HT-29 (cell line): ENCODE measurements at places on chromosomes 12 and 14.

- DNase-seq = peak; percentile 51
Observed at GRCh38 chr12:9707864-9708808, 24.8 kb downstream of the CLECL1 start.

DNA sequence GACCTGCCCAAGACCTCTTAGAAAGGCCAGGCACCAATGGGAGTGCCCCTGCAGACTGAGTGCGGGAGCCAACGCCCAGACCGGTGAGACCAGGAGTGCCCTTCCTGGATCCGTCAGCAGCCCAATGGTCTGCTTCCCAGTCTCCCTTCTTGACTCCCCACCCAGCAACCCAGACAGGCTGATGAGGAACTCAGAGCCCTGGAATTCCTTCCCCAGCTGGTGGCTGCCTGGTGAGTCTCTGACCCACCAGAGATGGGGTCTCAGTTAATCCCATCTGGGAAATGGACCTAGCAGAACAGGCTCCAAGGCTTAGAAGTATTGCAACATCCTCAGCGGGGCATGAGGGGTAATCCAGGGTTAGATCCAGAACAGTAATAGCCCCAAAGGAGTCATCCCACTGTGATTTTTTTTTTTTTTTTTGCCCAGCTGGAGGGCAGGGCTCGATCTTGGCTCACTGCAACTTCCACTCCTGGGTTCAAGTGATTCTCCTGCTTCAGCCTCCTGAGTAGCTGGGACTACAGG lies 1.5 kb upstream of the RASAL1 start:
- DNase-seq = no peak

DNA sequence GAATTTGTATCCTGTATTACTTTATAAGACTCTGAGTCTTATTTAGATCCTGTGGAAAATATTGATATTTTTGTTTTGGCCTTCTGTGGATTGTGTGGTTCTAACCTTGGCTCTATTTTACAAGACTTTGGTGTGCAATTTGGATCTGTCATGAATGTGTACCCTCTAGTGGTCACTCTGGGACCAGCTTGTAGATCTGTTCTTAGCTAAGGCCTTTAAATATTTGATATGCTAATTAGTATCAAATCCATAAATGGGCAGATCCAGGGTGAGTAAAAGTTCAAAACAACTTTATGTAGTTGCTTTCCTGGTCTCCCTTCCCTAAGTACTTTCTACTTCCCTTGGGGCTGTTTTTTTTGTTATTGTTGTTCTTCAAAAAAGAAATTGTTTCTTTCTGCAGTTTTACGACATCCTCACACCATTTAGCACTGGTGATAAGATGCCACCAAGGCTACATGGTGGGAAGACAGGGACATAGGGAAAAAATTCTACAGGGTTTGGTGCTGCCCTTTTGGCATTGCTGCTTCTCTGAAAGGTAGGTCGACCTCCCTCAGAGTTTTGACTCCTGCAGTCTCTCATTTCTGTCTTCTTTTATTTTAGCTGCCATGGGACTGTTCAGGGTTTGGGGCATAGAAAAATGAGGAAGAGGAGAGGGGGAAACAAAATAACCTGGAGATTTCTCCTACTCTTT lies 238.5 kb downstream of the GPHN start:
- peak; percentile 44 for DNase-seq

DNA sequence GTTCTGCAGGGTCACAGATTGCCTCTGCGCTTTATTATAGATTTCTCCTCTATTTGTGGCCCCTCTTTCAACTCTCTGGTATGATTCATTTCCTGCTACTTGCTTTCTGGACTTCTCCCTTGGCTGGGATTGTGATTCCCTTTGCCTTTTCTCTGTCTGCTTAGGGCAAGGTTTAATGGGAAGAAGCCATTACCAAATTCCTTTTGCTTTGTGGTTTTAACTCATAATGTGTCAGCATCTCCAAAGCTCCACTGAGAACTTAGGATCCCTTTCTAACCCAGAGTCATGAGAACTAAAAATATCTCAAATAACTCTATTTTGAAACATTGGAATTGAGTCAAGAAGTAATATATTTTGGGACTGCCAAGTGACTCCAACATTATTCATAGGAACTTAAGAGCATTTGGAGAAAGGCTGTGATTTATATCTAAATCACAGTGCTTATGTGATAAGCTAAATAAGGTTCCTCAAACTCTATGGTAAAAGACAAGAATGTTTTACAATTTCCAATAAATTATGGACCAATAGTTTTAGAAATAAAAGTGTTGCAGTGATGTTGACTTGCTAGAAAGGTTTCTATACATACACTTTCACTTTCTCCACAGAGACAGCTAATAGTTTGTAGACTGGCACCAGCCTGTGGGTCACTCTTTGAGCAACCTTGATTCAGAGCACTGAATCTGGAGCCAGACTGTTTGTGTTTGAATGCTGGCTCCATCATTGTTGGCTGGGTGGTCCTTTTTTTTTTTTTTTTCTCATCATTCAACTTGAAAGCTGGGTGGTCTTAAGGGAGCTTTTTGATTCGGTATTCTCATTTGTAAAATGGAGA lies 93.9 kb downstream of the DACT1 start:
- DNase-seq = peak; percentile 8

DNA sequence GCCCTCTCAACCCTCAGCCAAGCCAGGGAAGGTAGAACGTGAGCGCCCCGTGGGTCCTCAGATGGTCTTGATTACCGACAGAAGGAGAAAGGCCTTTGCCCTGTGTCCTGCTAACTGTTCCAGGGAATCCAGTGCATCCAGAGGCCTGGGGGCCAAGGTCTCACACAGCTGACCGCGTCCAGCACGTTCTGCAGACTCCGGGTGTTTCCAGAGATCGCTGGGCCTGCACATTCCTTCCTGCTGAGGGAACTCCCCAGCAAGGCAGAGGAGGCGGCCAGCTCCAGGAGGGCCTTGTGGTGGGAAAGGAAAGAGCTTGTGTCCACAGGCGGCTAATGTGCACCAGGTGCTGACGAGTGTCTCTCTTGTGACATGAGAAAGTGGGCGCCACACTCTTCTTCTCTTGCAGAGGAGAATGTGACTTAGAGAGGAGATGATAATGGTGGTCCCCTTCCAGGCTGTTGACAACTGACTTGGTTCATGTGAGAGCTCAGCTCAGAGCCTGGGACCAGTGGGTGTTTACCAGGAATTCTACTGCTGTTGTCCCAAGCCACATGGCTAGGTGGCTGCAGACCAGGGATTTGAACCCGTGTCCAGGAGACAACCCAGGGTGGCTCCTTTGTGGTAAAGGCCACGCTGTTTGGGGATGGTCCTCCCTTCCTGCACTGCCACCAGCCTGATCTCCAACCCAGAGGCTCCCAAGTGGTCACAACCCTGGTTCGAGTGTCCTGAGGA lies 46.8 kb upstream of the DLK1 start:
- DNase-seq = no peak

GRCh38 chr14:75342762-75343599 lies 64.4 kb downstream of the FOS start:
- DNase-seq = no peak

GRCh38 chr12:71439613-71440344 lies at the start of gene LGR5:
LGR5 (plus strand) TSS chr12:71439798; CDS start chr12:71440081, 283 bp downstream.
- peak; percentile 60 for DNase-seq

- DNase-seq = no peak
Observed at GRCh38 chr12:11499806-11500187, 104.4 kb upstream of the PRB2 start.

DNA sequence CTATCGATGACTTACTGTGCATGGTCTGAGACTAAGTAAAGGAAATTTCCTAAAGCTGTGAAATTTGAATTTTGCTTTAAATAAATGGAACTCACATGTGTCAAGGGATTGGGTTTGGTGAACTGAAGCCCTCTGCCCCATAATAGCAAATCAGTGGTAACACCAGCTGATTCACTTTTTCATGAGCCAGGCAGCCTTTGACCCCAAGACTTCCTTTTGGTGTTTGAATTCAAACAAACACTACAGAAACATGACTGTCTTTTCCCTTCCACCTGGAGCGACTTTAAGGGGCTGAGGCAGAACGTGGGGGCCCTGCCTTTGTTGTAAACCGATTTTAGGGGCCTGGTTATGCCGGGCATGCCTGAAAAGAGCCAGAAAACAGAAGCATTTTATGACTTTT lies 28.8 kb downstream of the KCTD10 start:
- DNase-seq = no peak

- DNase-seq = no peak
Observed at GRCh38 chr14:90184094-90184493, 72.3 kb upstream of the PSMC1 start.

GRCh38 chr12:15939111-15939510 lies 28.0 kb downstream of the DERA start:
- no peak for DNase-seq

DNA sequence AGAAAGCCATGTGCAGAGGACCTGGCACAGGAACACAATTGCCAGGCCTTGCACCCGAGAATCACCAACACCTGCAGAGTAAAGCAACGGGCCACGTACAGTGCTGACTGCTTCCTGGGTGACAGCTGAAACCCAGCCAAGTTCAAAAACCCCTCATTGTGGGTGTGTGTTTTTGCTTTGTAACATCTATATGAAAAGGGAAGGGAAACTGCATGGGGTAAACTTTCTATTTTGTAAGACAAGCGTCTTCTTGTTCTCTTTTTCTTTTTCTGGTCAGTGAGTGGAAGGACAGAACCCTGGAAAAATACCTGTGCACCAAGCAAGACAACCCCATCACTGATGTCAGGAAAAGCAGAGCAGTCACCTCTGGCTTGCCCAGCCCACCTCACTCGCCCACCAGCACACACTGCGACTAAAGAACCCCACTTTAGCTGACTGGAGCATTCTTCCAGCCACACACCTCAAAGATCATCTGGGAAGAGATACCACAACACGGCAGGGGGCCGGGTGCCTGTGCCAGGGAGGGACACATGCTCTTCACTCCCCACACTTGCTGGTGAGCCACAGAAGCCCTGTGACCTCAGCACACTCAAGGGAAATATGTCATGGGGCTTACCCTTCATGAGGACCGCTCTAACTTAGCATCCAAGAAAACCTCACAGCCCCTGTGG lies 172.3 kb downstream of the NDUFA12 start:
- no peak for DNase-seq

GRCh38 chr14:70097576-70098249 lies 91.0 kb downstream of the SLC8A3 start:
- DNase-seq = no peak

DNA sequence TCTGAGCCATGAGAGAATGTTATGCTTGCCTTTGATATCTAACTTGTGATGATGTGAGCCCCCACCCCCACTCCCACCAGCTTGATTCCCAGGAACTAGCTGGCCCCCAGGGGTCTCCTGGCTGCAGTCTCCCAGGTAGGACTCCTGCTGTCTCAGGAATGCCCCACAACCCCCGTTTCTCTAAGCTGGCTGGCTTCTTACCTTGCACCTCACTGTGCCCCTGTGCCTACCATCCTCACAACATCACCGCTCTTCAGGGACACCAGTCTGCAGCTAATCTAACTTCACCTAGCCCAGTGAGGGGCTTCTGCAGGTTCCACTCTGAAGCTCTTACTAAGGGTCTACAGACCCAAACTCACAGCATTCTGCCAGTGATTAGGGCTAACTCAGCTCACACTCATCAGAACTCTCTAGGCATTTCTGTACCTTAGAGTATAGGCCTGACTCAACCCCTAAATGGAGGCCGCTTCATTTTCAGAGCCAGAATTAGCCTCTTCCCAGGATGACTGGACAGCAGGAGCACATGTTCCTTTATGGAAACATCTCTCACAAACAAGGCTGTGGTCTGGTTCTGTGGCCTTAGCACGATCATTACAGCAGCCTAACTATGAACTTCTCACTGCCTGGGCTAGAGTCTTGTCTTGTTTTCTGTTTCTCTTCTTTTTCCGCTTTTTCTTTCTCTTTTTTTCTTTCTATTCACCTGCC lies 72.8 kb upstream of the IFNG-AS1 start:
- DNase-seq = no peak

- DNase-seq = no peak
Observed at GRCh38 chr12:54053003-54053750, 458 bp upstream of the HOXC4 start.

GRCh38 chr14:61561657-61562276 lies 133.5 kb upstream of the HIF1A start:
- DNase-seq = peak; percentile 75

- no peak for DNase-seq
Observed at GRCh38 chr12:7093892-7094291, 1.6 kb upstream of the C1R start.

- no peak for DNase-seq
Observed at GRCh38 chr12:101885912-101886561, 8.7 kb downstream of the DRAM1 start.

DNA sequence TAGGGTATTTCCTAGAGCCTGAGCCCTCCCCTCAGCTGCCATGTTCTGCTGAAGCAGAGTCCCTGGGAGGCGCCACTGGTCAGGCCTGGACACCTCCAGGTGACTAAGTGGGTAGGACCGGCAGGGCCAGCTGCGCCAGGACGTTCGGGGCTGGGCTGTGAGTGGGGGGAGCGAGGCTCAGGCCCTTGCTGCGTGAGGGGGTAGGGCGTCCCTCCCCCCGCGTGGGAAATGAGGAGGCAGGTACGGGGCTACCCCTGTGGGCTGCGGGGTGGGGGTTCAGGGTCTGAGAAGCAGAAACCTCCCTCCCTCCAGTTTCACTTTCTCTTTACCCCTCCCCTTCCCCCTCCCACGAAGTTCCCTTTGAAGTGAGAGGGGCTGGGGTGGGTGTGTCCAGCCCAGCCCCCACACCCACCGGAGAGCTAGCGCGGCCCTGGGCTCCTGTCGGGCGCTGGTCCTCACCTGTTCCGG lies 22.1 kb upstream of the KIF26A start:
- peak; percentile 48 for DNase-seq

- DNase-seq = no peak
Observed at GRCh38 chr12:120100630-120101029, 15.9 kb downstream of the RAB35 start.

GRCh38 chr12:116432314-116432750 lies 126.8 kb upstream of the MAP1LC3B2 start:
- no peak for DNase-seq

DNA sequence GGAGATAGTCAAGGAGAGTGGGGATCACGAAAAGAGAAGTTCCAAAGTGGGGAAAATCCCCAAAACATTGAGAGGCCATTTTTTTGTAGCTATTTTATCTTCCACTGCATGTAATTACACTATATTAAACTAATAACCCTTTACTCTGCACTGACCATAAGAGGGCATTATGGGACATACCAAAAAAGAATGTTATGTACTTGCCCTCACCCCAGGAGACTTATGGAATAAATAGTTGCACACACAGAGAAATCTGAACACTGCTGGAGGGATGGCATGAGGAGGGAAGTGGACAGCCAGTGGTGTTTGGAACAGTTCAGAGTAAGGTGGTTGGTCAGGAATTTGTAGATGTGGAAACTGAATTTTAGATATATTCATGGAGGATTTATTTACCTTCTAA lies 422.9 kb downstream of the SNAPC1 start:
- no peak for DNase-seq
